Left colon (tissue), 2 donors: ENCODE measurements at places on chromosomes 4 and X.

DNA sequence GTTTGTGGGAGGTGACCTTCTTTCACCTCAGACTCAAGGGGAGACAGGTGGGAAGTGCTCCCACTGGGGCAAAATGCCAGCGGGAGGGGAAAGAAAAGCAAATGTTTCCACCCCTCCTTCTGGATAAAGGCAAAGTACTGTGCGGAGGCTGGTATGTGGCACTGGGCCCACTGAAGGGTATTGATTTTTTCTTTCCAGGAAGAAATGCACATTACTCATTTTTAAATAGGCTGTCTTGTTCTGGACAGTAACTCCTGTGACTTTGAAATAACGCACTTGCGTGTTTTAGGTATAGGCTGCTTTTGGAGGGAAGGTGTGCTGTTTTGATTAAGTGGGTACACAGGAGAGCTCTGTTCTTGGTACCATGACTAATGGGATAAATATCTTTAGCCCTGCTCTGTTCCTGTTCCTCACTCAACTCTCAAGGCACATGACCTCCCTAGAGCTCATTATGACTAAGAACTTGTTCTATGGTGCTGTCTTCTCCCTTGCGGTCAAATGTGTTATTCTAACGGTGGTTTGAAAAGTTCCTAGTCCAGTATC lies 40.7 kb upstream of the MBTPS2 start:
- no peak for DNase-seq

GRCh38 chr4:152101556-152102435 lies 341.0 kb upstream of the GATB start:
- no peak for DNase-seq

DNA sequence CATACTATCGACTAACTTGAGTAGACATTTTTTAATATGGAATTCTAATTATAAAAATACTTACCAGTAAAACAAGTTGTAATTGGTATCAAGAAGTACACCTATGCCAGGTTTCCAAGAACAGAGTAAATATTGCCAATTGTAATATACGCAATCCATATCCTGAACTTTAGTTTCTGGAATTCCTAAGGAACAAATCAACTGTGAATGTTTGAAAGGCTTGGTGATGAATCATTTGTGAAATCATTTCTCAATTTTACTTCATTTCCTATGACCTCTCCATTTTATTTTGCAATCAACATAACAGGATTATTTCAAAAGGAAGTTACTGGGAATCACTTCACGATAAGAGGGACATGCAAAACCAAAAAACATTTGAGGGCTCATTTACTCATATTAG lies 3.7 kb downstream of the IL13RA2 start:
- no peak for DNase-seq

- DNase-seq, result no peak
These were observed 14.8 kb downstream of the HOPX start for GRCh38 chr4:56666279-56666678.

GRCh38 chr4:78665216-78665770 lies 110.9 kb upstream of the BMP2K start:
- DNase-seq, result no peak
